ENCODE measurements at places on chromosomes 13 and 19. TPM values are rescaled to one million over a fixed set of nuclear protein-coding genes. Genes with fewer than 3 reads are reported as not detected.
A peak's percentile ranks its signal among the peaks of the same experiment; 100 is the strongest.

GRCh38 chr13:88217372-88217771, 546.2 kb downstream of the SLITRK5 start:
- DNase-seq = no peak

DNA sequence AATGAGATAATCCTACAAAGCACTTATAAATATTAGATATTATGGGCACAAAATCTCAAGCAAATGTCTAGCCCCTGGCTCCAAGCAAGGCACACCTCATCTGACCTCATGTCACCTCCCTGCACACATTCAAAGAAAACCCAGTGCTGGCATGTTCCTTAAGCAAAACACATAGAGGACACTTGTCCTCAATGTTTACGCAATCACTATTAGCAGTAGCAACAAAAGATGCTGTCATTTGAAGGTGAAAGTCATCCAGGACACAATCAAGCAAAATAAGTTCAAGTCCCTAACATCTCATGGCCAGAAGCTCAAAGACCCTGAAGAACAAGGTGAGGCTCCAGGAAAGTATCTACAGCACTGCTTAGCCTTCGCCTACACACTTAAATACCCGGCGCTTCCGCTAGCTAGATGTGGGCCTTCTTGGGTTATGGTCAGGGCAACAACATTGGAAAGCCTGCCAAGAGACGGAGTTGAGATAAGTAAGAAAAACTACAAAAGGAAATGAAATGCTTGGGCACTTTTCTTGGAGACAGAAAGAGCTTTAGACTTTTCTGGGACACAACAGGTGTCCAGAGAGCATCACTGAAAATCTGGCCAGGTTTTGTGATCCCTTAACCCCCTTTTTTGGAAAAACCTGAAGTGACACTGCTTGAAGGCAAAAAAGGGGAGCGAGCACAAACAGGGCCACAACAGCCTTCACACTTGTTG, 85.7 kb downstream of the FOXO1 start:
- no peak for DNase-seq

- DNase-seq = no peak
Observed at GRCh38 chr13:109740121-109740520, 46.3 kb downstream of the IRS2 start.

DNA sequence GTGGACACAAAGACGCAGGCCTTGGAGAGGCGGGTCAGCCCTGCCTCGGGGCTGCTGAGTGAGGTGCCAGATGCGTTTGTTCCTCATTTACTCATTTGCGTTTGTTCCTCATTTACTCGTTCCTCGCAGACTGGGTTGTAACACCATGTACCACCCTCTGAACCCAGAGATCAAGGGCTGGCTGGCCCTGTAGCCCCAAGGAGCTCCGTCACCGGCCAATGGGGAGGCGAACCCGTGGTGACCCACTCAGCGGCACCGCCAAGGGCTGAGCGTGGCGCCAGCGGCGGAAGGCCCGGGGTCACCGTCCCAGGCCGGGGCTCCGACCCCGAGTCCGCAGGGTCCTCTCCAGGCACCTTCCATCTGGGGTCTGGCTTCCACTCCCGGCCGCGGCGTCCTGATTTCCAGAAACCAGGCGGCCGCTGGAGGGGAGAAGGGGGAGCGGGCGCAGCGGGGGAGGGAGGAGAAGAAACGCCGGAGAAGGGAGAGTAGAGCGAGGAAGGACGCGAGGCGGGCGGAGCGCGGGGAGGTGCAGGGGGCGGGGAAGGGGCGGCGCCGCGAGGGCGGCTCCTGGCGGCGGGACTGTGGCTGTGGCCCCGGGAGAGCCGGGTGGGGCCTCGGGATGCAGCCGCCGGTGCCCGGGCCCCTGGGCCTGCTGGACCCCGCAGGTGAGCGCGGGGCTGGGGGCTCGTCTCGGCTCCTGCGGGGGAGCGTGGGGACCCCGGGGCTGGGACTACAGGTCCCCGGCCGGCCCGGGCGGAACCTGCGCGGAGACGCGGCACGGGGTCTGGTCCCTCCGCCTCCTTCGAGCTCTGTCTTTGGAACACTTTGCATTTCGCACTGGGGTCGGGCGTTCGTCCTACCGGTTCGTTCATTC, at the start of gene TMEM255B:
Gene TMEM255B (plus strand): TSS at position 576 of the 874 bp plus-strand sequence. CDS start 44 bp downstream, at position 620.
- DNase-seq = peak; percentile 33

ZNF541 gene
- total RNA-seq = not detected

DACH1 gene
- not detected for total RNA-seq

CAMSAP3 gene
- 7.0 TPM for total RNA-seq

SNRNP70 gene
- 74.5 TPM for total RNA-seq

All from bronchial epithelial cell (primary cell).